A549 treated with dexamethasone at 1 μM for 4 hours (cell line): ENCODE measurements at places on chromosomes 12 and 14. TPM values are rescaled to one million over a fixed set of nuclear protein-coding genes. Genes with fewer than 3 reads are reported as not detected.

Gene INSM2
- 0.02 to 0.05 TPM (median 0.04 TPM) in 5 replicates for total RNA-seq

Gene C12orf42
- total RNA-seq = not detected in 5 replicates

Gene BDKRB2
- 0.91 to 1.3 TPM (median 1.1 TPM) in 5 replicates for total RNA-seq

Gene LRP1-AS
- not detected in 5 replicates for total RNA-seq

Gene NEUROD4
- total RNA-seq = 0.03 TPM in 1 of 5 replicates, not detected in the others

Gene LRRK2
- total RNA-seq = 1.1 to 1.9 TPM (median 1.3 TPM) in 5 replicates

Gene KRT79
- 0.06 to 0.17 TPM (median 0.06 TPM) in 3 of 5 replicates, not detected in the others for total RNA-seq

Gene LTA4H
- 99.6 to 112 TPM (median 106 TPM) in 5 replicates for total RNA-seq

Gene MDGA2
- total RNA-seq = 0.06 to 0.11 TPM (median 0.11 TPM) in 3 of 5 replicates, not detected in the others

Gene TRPV4
- total RNA-seq = 0.08 to 0.19 TPM (median 0.17 TPM) in 5 replicates

Gene DAO
- total RNA-seq = not detected in 5 replicates

Gene SRP54
- total RNA-seq = 60.4 to 68.0 TPM (median 63.3 TPM) in 5 replicates

Gene RFLNA
- total RNA-seq = 0.07 to 0.24 TPM (median 0.09 TPM) in 5 replicates

Gene OR6C1
- not detected in 5 replicates for total RNA-seq

Gene BAG5
- total RNA-seq = 24.5 to 31.4 TPM (median 26.1 TPM) in 5 replicates

Gene RPGRIP1
- 0.15 to 0.39 TPM (median 0.25 TPM) in 5 replicates for total RNA-seq

Gene PMEL
- total RNA-seq = 0.53 to 1.1 TPM (median 0.67 TPM) in 5 replicates

Gene TEX52
- total RNA-seq = not detected in 5 replicates

Gene CDK4
- 209 to 255 TPM (median 221 TPM) in 5 replicates for total RNA-seq

Gene XRCC3
- total RNA-seq = 27.4 to 30.3 TPM (median 28.4 TPM) in 5 replicates

Gene AHNAK2
- total RNA-seq = 200 to 252 TPM (median 220 TPM) in 5 replicates

Gene CNTN1
- 41.8 to 71.5 TPM (median 59.8 TPM) in 5 replicates for total RNA-seq

Gene NTS
- total RNA-seq = 51.3 to 83.4 TPM (median 63.5 TPM) in 5 replicates

Gene ASCL1
- not detected in 5 replicates for total RNA-seq

Gene VDR
- 2.7 to 3.5 TPM (median 3.1 TPM) in 5 replicates for total RNA-seq
